ENCODE measurements at places on chromosomes 7 and 10. TPM values are rescaled to one million over a fixed set of nuclear protein-coding genes. Genes with fewer than 3 reads are reported as not detected.
A peak's percentile ranks its signal among the peaks of the same experiment; 100 is the strongest.

- no peak for DNase-seq
Observed at GRCh38 chr10:128416231-128416630, 290.0 kb upstream of the MKI67 start.

LLCFC1 gene
- polyA plus RNA-seq, result 1.4 TPM

STAMBPL1 gene
- 1.8 TPM for polyA plus RNA-seq

PLAU gene
- polyA plus RNA-seq, result 15.6 TPM

VIPR2 gene
- polyA plus RNA-seq, result 3.0 TPM

DNA sequence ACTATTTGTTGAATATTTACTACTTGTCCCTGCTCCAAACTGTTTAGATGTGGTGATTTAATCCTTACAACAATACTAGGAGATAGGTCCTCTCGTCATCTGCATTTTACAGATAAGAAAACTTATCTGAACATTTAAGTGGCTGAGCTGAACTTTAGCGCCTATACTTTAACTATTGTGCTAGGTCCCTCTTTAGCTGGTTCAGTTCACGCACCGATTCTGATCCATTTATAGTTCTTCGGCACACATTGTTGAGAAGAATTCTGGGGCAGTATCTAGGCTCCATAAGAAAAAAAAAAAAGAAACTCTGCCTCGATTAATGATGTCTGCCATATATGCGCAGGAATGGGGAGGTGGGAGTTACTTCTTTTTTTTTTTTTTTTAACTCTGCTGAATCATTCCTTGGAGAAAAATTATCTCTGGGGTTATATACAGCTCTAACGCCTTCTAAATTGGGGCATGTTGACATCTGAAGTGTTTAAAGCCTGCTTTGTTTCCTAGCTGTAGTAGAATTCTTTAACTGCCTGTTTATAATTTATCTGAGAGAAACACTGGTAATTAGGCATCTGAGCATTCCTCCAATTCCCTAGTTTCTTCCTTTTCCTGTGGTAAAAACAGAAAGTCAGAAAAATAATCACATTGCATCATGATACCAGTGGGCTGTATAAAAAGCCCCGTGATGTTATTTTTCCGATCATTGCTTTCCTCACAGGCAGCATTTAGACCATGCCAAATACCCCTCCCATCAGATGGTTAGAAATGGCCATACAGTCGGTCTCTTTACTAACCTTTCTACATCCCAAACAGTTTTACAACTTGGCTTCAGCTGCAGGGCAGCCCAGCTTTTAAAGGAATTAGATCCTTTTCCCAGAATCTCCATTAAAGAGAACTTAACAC, 98.5 kb upstream of the KDM7A start:
- DNase-seq, result peak; percentile 34

CRYGN gene
- polyA plus RNA-seq, result 3.6 TPM

USP6NL gene
- polyA plus RNA-seq, result 28.0 TPM

GRCh38 chr10:69742928-69743602, 58.6 kb upstream of the COL13A1 start:
- DNase-seq, result no peak

ODAD2 gene
- 1.2 TPM for polyA plus RNA-seq

- no peak for DNase-seq
Observed at GRCh38 chr7:64885520-64886240, 17.4 kb upstream of the ZNF273 start.

- no peak for DNase-seq
Observed at GRCh38 chr7:90592033-90592432, 4.1 kb upstream of the CDK14 start.

SPDYE2B gene
- 0.89 TPM for polyA plus RNA-seq

HTRA1 gene
- 183 TPM for polyA plus RNA-seq

TFR2 gene
- polyA plus RNA-seq, result 0.98 TPM

ARMC10 gene
- 55.7 TPM for polyA plus RNA-seq

DNA sequence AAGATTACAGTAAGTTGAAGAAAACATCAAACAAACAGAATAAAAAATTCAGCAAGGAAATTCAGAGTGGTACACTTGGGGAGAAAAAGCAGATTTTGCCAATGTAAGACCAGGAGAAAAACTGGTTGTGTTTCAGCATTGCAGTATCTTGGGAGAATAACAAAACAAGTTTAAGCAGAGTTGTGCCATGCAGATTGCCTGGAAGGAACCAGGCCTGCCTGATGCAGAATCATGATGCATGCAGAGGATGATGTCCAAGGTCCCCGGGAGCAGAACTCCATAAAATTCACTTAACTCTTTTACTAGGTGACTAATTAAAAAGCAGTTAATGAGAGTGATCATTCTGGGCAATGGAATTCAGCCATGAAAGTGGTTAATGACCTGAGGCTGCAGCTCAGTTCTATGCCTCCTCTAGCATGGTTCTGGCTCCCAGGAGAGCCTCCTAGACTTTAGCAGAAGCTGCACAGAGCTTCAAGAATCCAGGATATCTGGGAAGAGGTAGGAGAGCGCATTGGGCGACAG, 379.7 kb upstream of the C7orf33 start:
- DNase-seq, result peak; percentile 22

- no peak for DNase-seq
Observed at GRCh38 chr7:74134117-74134620, 40.0 kb upstream of the EIF4H start.

NKX6-2 gene
- 6.1 TPM for polyA plus RNA-seq

DNA sequence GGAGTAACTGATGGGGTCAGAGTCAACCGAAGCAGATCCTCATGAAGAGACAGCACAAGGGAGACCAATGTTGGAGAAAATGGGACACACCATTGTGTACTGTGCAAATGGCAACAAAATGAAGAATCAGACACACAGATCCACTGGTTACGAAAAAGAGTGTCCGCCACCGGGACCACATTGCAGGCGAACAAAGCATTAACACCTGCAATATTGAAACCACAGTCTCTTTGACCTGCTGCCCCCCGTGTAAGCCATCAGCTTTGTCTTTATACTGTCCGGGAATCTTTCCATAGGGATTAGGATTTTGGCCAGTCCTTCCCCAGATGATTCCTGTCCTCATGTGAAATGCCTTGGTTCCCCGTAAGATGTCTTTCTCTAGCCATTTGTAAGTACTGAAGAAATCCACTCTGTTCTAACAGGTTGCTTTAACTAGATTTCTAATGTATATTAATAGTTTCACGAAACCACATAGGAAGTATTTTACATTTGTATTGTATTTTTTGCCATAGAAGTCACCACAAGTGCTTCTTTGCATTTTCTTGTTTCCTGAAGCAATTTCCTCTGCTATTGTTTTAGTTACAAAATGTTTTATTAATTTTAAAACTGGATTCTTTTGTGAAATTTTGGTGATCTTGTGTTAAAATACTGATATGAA, 140.8 kb upstream of the NFE2L3 start:
- DNase-seq, result no peak

SLC16A9 gene
- polyA plus RNA-seq, result 50.2 TPM

GRCh38 chr7:108007261-108007660, 4.3 kb upstream of the LAMB1 start:
- DNase-seq, result no peak

DNA sequence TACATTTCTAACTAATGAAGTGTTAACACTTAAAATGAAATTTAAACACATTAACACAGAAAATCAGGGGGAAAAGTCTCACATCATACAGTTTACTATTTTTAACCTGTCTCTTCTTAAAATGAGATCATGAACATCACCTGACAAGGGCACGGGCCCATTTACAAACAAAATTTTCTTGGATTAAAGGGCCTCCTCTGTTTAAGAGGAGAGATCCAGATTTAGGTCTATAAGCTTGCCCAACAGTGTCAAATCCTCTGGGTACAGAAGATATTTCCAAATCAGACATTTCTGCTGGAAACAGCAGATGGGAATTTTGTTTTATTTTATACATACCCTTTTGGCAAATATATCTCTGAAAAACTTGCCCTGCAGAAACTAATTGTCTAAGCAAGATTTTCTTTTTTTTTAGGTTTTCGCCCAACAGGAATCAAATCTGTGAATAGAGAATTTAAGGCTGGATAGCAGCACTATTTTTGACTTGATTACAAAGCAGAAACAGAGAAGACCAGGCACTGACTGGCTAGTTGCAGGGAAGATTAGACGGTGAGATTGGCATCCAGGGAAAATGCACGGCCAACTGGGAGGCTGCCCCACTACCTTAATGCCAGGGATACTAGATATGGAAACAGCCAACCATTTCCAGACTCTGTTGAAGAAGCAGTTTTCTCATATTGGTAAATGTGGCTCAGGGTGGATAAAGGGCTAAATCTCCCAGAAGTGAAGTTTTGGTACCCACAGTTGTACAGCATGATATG, 173.4 kb downstream of the LRRN3 start:
- DNase-seq, result no peak

DNA sequence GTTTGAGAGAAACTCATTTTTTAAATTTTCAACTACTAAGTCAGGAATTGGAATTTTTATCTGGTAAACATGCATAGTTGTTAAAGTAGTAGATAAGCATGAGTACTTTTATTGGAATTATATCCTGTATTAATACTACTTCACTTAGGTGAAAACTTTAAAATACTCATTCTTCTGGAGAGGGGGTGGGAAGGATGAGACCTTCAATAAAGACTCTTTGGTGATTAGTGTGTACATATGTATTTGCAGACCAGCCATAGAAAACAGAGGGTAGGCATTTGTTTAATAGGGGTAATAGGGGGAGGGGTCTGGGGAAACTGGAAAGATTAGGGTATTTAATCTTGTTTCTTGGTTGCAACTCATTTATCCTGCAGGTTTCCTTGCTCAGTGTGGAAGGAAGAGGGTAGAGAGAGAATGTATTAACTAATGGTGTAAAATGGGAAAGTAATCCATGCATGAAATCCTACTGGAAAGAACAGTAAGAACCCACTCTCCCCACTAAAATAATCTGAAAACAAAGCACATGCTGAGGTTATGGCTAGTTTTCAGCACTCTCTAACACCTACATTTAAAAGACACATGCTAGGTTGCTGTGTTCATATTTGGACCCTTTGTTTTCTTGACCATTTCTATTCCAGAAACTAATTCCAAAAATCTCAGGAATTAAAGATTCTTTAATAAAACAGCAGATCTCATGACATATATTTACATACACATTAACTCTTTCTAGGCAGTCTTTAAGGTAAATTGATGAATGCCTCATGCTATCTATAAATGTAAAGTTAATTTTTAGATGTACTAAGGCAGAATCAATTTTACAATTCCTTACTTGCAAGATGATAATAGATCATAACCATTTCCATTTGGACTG, 6.2 kb upstream of the IGF2BP3 start:
- DNase-seq, result no peak

DYDC2 gene
- polyA plus RNA-seq, result 1.5 TPM

GRCh38 chr7:25238066-25238725, 9.9 kb upstream of the NPVF start:
- DNase-seq, result no peak

GRCh38 chr10:44857363-44858016, 53.6 kb upstream of the TMEM72 start:
- DNase-seq, result no peak

DNA sequence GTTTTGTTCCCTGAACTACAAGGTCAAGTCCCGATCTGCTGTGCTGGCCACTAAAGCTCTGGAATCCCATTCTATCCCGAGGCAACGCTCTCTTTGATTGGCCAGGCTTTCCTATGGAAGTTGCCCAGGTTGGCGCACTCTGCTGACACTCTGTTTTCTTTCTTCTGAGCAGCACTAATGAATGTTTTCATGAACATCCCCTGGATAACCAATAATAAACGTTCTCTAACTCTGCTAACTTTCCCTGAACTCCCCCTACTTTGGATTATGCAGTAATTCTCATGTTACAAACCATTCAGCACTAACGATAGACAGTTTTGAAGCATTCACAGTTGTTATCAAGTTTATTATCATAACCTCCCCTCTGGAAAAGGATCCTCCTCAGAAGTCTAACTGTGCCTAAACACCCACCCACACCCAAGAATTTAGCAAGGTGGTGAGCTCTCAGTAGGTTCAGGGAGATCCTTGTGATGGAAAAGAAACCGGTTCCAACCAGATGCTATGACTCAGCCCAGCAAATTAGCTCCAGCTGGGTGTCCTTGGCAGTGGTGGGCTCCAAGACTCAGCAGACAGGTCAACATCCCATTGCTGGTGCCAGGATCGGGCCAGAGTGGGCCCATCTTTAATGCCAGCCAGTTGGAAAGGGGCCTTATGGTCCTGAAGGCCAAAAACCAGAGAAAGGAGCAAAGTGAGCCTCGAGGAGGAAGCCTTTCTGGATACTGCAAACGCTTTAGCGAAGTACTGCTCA, 68.4 kb downstream of the CREB3L2 start:
- DNase-seq, result peak; percentile 36

DNA sequence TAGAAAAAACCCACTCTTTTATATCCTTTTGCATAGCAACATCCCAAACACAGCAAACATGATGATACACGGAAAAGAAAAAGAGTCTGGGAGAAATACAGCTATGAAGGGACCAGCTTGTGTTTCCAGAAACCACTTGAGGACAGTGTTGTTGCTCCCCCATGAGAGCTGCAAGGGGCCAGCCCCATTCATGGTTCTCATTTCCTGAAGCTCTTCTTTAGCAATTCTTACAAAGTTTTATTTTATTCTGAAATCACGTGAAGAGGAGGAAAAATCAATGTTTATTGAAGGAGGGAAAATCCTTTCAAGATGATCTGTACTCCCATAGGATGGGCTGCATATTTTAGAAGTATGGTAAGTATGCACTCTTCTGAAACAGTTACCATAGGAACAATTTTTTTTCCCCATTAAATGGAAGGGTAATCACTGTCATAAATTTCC, 17.5 kb upstream of the PRTFDC1 start:
- no peak for DNase-seq

DYNC1I1 gene
- polyA plus RNA-seq, result 0.31 TPM

MINDY4 gene
- 11.3 TPM for polyA plus RNA-seq

DNA sequence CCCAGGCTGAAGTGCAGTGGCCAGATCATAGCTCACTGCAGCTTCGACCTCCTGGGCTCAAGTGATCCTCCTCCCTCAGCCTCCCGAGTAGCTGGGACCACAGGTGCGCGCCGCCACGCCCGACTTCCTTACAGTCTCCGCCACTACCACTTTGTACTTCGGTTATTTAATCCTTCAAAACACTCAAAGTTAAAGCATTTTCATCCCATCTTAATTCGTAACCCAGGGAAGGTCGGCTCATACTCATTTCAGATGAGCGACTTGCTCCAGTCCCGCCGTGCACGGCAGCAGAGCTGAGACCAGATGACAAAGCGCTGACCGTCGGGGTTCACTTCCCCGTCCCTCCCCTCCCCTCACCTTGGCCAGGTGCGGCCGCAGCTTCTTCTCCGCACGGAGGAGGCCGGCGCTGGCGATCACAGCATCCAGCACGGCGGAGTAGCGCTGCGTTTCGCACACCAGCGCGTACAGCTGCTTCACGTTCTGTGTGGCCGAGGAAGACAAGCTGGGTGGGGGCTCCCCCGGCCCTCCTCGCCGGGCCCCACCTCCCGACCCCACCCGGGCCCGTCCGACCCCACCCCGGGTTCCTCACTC, 457 bp downstream of the NSUN5 start:
- no peak for DNase-seq

- no peak for DNase-seq
Observed at GRCh38 chr7:82616059-82616728, 172.6 kb upstream of the CACNA2D1 start.

- DNase-seq, result no peak
Observed at GRCh38 chr10:34153663-34154382, 661.3 kb downstream of the PARD3 start.

- no peak for DNase-seq
Observed at GRCh38 chr10:70437721-70438120, 3.8 kb downstream of the NODAL start.
